ENCODE measurements at places on chromosomes 12 and 14. TPM values are rescaled to one million over a fixed set of nuclear protein-coding genes. Genes with fewer than 3 reads are reported as not detected.
A peak's percentile ranks its signal among the peaks of the same experiment; 100 is the strongest.

The CLEC2A gene
- total RNA-seq = not detected

GRCh38 chr12:24109381-24110039, 160.0 kb upstream of the SOX5 start:
- no peak overlapping the region for H3K4me3 ChIP-seq
- H3K36me3 ChIP-seq = no peaks in the 10 kb centered on the region
- H3K27me3 ChIP-seq = no peaks in the 10 kb centered on the region
- no peak overlapping the region for H3K27ac ChIP-seq
- DNase-seq = no peak

- H3K4me3 ChIP-seq = no peak overlapping the region
- no peaks in the 10 kb centered on the region for H3K4me1 ChIP-seq
- no peaks in the 10 kb centered on the region for H3K36me3 ChIP-seq
- no peak overlapping the region for H3K27ac ChIP-seq
- H3K27me3 ChIP-seq = no peaks in the 10 kb centered on the region
- DNase-seq = no peak
These were observed 1.0 kb downstream of the KLHL33 start for GRCh38 chr14:20434701-20435581.

DNA sequence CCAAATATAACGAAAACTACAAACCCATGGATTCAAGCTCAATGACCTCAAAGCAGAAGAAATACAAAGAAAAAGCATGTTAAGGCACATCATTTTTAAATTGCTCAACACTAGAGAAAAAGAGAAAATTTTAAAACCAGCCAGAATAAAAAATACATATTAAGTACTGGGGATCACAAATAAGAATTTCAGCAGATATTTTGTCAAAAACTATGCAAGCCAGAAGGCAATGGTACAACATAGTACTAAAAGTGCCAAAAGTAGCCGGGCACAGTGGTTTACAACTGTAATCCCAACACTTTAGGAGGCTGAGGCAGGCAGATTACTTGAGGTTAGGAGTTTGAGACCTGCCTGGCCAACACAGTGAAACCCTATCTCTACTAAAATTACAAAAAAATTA, 10.2 kb downstream of the SGPP1 start:
- H3K4me3 ChIP-seq = no peak overlapping the region
- peaks cover 12% of the 10 kb centered on the region for H3K4me1 ChIP-seq
- H3K27me3 ChIP-seq = no peaks in the 10 kb centered on the region
- no peak overlapping the region for H3K27ac ChIP-seq
- H3K36me3 ChIP-seq = peaks cover 43% of the 10 kb centered on the region

The CCDC88C gene
- total RNA-seq = 89.9 TPM

DNA sequence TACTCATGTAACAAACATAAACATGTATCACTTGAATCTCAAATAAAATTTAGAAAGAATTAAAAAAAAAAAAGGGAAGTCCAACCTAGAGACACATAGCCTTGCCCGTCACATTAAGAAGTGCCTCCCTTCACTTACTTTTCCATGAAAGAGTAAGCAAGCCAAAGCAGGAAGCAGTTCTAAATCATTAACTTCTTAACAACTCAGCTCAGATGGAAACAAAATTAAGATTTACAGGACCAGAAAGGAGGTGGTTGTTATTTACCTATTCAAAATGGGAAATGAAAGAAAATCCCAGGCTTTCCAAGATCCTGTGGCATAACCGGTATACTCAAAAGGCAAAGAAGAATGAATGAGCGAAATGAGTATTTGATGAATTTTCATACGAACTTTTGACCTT, 258.6 kb upstream of the DCN start:
- H3K27ac ChIP-seq = no peak overlapping the region
- H3K4me1 ChIP-seq = no peaks in the 10 kb centered on the region
- H3K4me3 ChIP-seq = no peak overlapping the region
- no peaks in the 10 kb centered on the region for H3K36me3 ChIP-seq

DNA sequence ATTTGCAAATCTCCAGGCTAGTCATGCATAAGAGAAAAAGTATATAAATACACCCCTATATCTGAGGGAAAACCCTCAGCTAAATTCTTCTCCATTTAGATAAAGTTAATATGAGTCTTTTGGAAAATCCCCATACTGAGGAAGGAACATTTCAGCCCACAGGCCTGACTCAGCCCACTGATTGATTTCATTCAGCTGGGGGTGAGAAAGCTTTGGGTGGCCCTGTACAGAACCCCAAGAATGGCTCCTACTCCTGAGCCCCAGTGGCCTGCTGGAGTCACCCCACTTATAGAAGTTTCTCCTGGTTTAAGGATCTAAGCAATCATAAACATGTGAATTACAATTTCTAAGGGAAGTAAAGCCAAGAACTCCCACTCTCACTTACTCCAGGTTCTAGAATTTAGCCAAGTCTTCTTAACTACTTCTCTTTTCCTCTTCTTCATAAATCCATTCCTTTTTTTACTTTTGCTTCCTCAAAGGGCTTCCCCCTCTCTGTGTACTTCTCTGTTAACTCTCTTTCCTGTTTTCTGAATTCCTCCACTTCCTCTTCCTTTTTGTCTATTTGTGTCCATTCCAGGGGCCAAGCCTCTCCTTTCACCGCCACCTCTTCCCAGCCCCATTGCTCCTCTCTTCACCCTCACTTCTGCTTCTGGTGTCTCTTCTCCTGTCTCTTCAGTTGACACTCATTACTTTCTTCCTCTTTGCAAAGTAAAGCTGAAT, 21.0 kb downstream of the RTN1 start:
- no peaks in the 10 kb centered on the region for H3K27me3 ChIP-seq
- H3K4me3 ChIP-seq = no peak overlapping the region
- H3K36me3 ChIP-seq = no peaks in the 10 kb centered on the region
- H3K27ac ChIP-seq = no peak overlapping the region
- H3K4me1 ChIP-seq = no peaks in the 10 kb centered on the region

DNA sequence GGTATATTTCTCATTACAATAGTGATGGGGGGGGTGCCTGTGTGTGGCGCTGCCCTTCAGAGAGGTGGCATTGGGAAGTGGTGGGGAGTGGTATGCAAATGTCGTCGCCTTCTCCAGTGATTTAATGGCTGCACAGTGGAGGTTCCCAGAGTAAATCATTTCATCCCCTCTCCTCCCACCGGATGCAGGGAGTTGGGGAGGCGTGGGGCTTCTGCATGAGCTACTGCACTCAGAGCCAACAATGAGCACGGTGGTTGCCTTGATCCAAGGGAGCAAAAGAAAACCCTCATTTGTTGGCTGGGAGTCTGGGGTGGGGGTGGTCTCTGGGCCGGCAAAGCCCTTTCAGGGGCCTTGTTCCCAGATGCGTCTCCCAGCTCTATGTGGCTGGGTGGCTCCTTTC, 124.3 kb downstream of the AACS start:
- no peak for DNase-seq
- no peak overlapping the region for H3K4me3 ChIP-seq
- H3K36me3 ChIP-seq = no peaks in the 10 kb centered on the region
- no peak overlapping the region for H3K27ac ChIP-seq
- peaks cover 63% of the 10 kb centered on the region for H3K27me3 ChIP-seq
- peaks cover 10% of the 10 kb centered on the region for H3K4me1 ChIP-seq

- no peak overlapping the region for H3K4me3 ChIP-seq
- H3K36me3 ChIP-seq = no peaks in the 10 kb centered on the region
- no peaks in the 10 kb centered on the region for H3K4me1 ChIP-seq
- H3K27ac ChIP-seq = no peak overlapping the region
- no peaks in the 10 kb centered on the region for H3K27me3 ChIP-seq
These were observed 156.6 kb downstream of the PAX9 start for GRCh38 chr14:36818246-36818645.

GRCh38 chr12:27511031-27511722, 12.8 kb upstream of the PPFIBP1 start:
- peaks cover 40% of the 10 kb centered on the region for H3K27me3 ChIP-seq
- H3K36me3 ChIP-seq = peaks cover 5% of the 10 kb centered on the region
- H3K4me1 ChIP-seq = no peaks in the 10 kb centered on the region
- no peak overlapping the region for H3K4me3 ChIP-seq
- no peak for DNase-seq
- H3K27ac ChIP-seq = no peak overlapping the region

DNA sequence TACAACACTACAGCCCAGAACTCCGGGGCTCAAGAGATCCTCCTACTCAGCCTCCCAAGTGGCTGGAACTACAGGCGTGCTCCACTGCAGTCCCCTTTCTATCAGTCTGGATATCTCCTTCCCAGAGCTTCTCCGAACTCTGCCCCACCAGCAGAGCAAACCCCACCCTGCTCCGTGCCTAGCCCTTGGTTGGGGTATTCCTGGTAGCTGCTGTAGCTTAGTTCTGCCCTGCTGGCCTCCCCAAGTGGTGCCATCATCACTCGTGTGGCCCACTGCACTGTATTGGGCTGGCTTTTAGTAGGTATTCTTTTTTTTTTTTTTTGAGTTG, 9.5 kb downstream of the HSP90AA1 start:
- no peak overlapping the region for H3K4me3 ChIP-seq
- H3K36me3 ChIP-seq = peaks cover 51% of the 10 kb centered on the region
- peaks cover 14% of the 10 kb centered on the region for H3K4me1 ChIP-seq
- H3K27ac ChIP-seq = no peak overlapping the region
- DNase-seq = no peak
- no peaks in the 10 kb centered on the region for H3K27me3 ChIP-seq

DNA sequence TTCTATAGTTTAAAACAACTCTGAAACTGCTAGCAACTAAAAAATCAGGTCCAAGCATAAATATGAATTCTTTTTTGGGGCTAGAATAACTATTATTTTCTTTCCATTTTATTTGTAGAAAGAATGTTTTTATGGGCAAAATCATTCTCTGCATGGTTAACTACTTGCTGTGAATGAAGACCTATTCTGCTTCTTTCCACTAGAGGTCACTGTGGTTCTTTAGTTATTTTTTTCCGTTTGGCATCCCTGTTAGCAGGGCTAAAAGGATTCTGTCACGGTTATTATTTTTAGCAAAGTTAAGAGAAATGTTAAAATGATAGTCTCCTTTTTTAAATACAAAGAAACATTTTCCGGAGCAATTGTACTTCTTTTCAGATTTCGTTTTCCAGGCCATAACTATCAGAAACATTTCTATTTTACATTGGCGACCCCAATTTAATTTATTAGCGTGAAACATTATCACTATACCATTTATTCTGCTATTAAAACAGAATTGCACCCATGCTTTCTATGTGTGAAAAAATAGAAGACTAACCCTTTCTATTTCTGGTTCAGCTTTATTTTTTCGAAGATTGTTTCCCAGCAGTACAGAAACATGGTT, 404.8 kb downstream of the ATP23 start:
- H3K4me3 ChIP-seq = no peak overlapping the region
- DNase-seq = no peak
- H3K27me3 ChIP-seq = peaks cover 4% of the 10 kb centered on the region
- no peaks in the 10 kb centered on the region for H3K4me1 ChIP-seq

- DNase-seq = no peak
- H3K36me3 ChIP-seq = no peaks in the 10 kb centered on the region
- H3K27me3 ChIP-seq = peaks cover 26% of the 10 kb centered on the region
- no peak overlapping the region for H3K27ac ChIP-seq
- H3K4me3 ChIP-seq = no peak overlapping the region
These were observed 5.1 kb upstream of the SMOC1 start for GRCh38 chr14:69873877-69874780.

DNA sequence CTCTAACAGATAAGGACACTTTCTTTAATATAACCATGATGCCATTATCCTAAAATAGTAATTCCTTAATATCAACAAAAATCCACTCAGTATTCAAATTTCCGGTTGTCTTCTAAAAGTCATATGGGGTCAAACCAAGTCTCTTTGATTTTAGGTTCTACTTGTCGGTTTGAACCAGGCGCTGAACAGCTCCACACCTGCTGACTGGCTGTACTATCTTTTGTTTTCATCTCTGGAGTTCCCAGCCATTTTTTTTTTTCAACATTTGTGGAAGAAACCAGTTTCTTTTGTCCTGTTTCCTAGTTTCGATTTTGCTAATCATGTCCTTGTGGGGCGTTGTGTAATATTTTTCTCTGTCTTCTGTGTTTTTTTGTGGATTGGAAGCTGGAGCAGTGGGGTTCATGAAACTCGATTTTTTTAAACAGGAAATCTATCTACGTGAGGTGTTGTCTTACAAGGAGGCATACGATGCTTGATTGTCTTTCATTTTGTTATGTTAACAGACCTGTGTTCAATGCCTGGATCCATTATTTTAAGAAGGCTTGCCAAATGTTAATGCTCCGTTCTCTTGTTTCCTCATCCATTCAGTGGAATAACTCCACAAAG, 50.2 kb downstream of the FZD10 start:
- no peaks in the 10 kb centered on the region for H3K36me3 ChIP-seq
- H3K4me3 ChIP-seq = no peak overlapping the region
- H3K27ac ChIP-seq = no peak overlapping the region
- no peaks in the 10 kb centered on the region for H3K27me3 ChIP-seq
- DNase-seq = no peak
- no peaks in the 10 kb centered on the region for H3K4me1 ChIP-seq

- H3K27ac ChIP-seq = peak overlapping the region; percentile 24
- no peak for DNase-seq
- peaks cover 26% of the 10 kb centered on the region for H3K4me1 ChIP-seq
- H3K4me3 ChIP-seq = no peak overlapping the region
These were observed 22.9 kb downstream of the DICER1 start for GRCh38 chr14:95134304-95134933.

GRCh38 chr12:119354172-119354571, 19.6 kb downstream of the CCDC60 start:
- H3K4me3 ChIP-seq = no peak overlapping the region
- no peaks in the 10 kb centered on the region for H3K27me3 ChIP-seq
- H3K36me3 ChIP-seq = no peaks in the 10 kb centered on the region
- DNase-seq = no peak
- no peak overlapping the region for H3K27ac ChIP-seq
- H3K4me1 ChIP-seq = no peaks in the 10 kb centered on the region

The TMEM132D gene
- not detected for total RNA-seq

GRCh38 chr14:93306812-93307211, 26.0 kb downstream of the BTBD7 start:
- H3K4me3 ChIP-seq = no peak overlapping the region
- DNase-seq = no peak
- no peak overlapping the region for H3K27ac ChIP-seq
- no peaks in the 10 kb centered on the region for H3K36me3 ChIP-seq
- no peaks in the 10 kb centered on the region for H3K27me3 ChIP-seq

The C1R gene
- total RNA-seq = 1.4 TPM

The TPPP2 gene
- total RNA-seq = not detected

DNA sequence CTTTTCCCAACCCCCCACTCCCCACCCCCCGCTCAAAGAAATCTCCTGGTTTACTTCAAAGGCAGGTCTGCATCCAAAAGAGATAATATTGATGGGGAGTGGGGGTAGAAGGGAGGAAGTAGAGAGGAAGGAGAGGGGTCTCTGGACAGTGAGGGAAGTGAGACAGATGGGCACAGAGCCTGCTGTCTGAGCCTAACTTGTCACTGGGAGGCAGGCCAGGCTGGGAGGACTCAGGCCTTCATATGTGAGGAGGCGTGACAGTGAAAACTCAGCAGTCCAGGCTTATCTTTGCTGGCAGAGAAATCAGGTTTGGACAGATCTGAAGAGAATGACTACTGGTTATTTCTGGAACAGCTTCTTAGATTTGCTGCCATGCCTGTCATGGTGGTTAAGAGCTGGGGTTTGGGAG, 192.3 kb downstream of the NUAK1 start:
- H3K4me1 ChIP-seq = no peaks in the 10 kb centered on the region
- no peaks in the 10 kb centered on the region for H3K36me3 ChIP-seq
- H3K27ac ChIP-seq = no peak overlapping the region
- H3K27me3 ChIP-seq = no peaks in the 10 kb centered on the region
- H3K4me3 ChIP-seq = no peak overlapping the region

DNA sequence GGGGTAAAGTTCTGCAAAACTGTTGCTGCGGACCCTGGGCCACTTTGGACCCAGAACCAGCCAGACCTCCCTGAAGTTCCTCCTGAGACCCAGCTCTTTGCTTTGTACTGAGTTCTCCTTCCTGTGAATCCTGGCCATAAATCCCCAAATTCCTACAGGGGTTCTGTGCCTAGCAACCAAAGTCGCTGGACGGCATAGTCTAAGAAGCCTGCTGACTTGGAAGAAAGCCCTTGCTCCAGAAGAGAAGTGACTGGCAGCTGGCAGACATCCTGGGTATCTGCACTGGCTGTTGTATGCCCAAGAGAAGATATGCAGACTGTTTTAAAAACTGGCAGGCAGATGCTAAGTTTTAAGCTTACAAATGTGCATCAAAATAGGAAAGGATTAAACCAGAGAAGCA, 99.9 kb upstream of the SLC24A4 start:
- H3K27me3 ChIP-seq = peaks cover 20% of the 10 kb centered on the region
- no peak for DNase-seq
